ENCODE measurements at places on chromosomes 12 and 14. TPM values are rescaled to one million over a fixed set of nuclear protein-coding genes. Genes with fewer than 3 reads are reported as not detected.

- no peak for ATAC-seq
Observed at GRCh38 chr12:51118706-51119105, 35.3 kb upstream of the CSRNP2 start.

GRCh38 chr12:66140731-66141130 lies 10.2 kb upstream of the LLPH start:
- no peak for ATAC-seq

- no peak for ATAC-seq
Observed at GRCh38 chr12:52643233-52644077, 8.6 kb downstream of the KRT2 start.

DNA sequence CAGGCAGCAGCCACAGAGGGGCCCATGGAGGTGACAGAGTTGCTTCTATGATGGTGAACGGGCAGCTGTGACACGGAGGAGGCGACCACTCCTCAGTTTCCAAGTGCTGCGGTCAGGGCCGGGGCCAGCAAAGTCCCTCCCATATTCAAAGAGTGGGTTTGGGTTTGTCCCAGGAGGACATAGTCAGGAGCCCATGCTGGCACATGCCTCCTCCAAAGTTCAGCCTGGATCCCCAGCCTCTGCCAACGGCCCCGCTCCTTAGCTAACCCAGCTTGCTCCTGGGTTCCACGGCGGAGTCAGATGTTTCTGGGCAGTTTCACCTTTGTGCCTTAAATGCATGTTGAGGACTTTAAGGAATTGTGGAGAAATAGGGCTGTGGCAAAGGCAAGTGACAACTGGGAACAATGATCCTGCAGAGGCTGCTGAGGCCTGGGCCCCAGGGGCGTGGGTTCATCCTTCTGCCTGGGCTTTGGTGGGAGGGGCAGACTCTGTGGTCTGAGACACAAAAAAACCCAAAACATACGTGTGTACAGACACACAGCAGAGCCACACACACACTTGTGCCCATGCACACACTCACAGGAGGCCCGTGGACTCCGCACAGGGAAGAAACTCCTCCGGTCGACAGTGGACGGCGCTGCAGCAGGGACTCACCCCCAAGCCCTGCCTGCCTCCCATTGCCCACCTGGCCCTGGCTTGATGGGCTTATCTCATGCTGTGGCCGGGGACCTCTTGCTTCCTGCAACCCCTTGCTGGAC lies 399.4 kb downstream of the TMEM121 start:
- no peak for ATAC-seq

- ATAC-seq, result no peak
Observed at GRCh38 chr12:77599782-77600467, 230.8 kb upstream of the NAV3 start.

- no peak for ATAC-seq
Observed at GRCh38 chr12:129902371-129903091, 1.3 kb downstream of the TMEM132D start.

DNA sequence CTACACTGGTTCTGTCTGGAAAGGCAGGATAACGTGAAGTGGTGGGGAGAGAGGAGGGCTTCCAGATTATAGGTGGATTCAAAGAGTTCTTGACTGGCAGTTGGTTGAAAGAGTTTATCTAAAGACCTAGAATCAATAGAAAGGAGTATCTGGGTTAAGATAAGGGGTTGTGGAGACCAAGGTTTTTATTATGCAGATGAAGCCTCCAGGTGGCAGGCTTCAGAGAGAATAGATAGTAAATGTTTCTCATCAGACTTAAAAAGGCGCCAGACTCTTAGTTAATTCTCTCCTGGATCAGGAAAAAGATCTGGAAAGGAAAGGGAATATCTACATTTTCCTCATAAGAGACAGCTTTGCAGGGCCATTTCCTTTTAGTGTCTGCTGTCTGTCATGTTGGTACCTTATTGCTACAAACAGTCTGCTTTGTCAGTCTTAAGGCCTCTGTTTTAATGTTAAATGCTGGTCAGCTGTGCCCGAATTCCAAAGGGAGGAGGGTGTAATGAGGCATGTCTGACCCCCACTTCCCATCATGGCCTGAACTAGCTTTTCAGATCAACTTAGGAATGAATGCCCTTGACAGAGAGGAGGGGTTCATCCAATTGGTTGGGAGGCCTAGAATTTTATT lies 401.3 kb downstream of the FUT8 start:
- no peak for ATAC-seq

DNA sequence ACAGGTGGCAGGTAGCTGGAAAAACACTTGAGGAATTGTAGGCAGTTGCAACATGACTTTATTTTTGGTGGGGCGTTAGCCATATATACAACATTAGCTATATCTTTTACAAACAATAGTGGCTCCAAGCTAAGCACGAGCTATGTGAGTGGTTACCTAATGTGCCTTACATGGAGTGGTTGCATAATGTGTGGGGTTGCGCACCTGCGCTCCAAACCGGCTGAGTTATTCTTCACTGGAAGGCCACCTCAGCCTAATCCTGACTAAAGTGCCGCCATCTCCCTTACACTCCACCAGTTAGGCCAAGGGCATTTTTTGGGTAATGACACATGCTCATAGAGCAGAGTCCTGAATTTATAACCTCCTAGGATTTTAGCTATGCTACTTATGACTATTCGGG lies 31.8 kb upstream of the G2E3 start:
- no peak for ATAC-seq

- ATAC-seq, result peak; percentile 89
Observed at GRCh38 chr14:103597623-103598377, 31.2 kb upstream of the KLC1 start.

GRCh38 chr12:48965298-48965838 lies 6.2 kb downstream of the WNT10B start:
- ATAC-seq, result peak; percentile 65

DNA sequence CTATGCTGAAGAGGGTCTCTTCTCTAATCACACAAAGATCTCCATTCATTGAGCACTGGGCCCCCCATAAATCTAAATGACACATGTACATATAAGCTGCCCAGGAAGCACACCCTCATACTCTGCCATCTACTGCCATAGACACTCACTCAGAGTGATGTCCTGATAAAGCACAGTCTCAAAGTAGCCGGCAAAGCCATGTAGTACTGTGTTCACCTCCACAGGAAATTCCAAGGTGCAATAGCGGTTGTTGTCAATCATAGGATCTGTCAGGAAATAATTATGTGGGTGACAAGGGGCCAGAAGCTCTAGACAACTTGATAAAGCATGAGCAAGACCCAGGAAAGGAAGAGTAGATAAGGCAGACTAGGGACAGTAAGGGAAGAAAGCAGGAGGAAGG lies 3.3 kb upstream of the RBM23 start:
- ATAC-seq, result no peak

- ATAC-seq, result no peak
Observed at GRCh38 chr14:26187996-26188620, 409.7 kb downstream of the NOVA1 start.

- no peak for ATAC-seq
Observed at GRCh38 chr12:127272864-127273263, 994.1 kb upstream of the TMEM132C start.

DNA sequence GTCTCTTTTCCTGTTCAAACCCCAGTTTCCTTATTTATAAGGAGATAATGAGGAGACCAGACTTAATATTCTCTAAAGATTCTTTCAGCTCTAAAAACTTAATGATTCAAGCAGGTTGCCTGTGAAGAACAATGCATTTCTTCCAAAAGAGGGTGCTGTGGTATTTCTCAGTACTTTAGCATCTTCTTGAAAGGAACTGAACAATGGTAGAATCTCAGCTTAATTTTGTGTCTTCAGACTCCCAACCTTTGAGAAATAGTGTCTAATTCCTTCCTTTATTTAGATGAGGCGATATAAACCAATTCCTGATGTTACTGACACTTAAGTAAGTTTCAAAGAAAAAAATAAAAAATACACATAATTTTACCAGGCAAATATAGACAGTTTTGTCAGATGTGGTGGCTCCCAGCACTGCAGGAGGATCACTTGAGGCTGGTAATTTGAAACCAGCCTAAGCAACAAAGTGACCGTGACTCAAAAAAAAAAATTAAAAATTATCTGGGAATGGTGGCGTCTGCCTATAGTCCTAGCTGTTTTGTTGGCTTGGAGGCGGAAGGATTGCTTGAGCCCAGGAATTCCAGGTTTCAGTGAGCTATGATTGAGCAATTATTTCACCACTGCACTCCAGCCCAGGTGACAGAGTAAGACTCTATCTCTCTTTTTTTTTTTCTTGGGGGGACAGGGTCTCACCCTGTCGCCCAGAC lies 76.9 kb upstream of the PSMA6 start:
- peak; percentile 40 for ATAC-seq

- ATAC-seq, result no peak
Observed at GRCh38 chr12:21384261-21384660, 11.6 kb downstream of the IAPP start.

DNA sequence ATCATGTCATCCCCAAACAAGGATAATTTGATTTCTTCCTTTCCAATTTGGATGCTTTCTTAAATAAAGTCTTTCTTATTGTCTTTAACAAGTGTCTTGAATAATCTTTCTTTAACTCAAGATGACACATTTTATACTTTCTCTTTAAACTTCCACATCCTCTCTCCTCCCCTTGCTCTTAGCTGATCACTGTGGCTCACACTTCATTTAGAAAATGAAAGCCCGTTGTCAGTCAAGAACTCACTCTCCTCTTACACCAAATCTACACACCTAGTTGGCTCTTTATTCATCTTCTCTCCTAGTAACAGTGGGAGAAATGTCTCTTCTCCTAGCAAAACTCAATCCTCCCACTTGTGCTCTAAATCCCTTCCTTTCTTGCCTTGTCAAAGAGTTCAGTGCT lies 10.4 kb upstream of the RMST start:
- ATAC-seq, result no peak

- no peak for ATAC-seq
Observed at GRCh38 chr12:20367583-20368113, 689 bp upstream of the PDE3A start.

DNA sequence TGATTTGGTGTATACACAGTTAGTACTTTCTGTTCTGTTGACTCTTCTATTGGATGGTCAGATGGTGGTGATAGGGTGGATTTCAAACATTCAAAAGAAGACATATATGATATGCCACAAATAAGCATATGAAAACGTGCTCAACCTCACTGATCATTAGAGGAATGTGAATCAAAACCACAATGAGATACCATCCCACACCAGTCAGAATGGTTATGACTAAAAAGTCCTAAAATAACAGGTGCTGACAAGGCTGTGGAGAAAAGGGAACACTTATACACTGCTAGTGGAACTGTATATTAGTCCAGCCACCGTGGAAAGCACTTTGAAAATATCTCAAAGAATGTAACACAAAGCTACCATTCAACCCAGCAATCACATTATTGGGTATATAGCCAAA lies 425.5 kb downstream of the C12orf50 start:
- no peak for ATAC-seq

DNA sequence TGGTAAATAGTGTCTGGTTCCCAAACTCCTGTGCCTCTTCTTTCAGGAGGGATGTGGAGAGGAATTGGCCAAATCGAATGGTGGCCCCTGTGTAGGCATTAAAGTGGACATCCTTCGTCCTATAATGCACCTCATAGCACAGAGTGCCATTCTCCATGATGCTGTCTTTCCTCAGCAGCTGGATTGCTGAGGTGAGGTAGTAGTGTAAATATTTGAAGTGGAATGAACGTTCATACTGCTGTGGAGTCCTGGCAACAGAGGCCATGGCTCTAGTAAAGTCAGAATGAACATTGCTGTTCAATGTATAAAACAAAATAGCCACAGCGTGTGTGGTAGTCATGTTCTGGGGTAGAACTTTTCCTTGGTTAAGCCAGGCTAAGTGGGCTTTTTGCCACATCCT lies 2.7 kb downstream of the ART4 start:
- ATAC-seq, result no peak

- no peak for ATAC-seq
Observed at GRCh38 chr12:4268329-4269181, 5.0 kb upstream of the CCND2 start.

- ATAC-seq, result no peak
Observed at GRCh38 chr12:54405573-54405972, 13.5 kb downstream of the ITGA5 start.

GRCh38 chr14:106843386-106843785 lies 1317.0 kb downstream of the TMEM121 start:
- ATAC-seq, result no peak

GRCh38 chr14:77104393-77104792 lies 6.3 kb downstream of the CIPC start:
- ATAC-seq, result no peak

GRCh38 chr12:5430641-5431603 lies 986 bp upstream of the NTF3 start:
- no peak for ATAC-seq

DNA sequence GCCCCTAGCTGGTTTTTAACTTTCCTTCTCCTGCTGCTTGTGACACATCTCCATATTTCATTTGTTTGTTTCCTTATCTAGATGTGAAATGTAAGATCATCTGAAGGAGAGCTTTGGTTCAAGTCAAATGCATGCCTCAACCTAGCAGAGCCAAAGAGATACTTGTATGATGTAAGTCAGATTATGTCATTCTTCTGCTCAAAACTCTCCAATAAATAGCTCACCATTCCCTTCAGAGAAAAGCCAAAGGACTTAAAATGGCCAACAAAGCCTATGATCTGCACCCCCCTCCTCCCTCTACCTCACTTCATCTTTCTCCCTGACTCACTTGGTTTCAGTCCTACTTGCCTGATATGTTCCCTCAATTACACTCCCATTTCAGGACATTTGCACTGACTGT lies 68.1 kb downstream of the COX16 start:
- peak; percentile 69 for ATAC-seq

DNA sequence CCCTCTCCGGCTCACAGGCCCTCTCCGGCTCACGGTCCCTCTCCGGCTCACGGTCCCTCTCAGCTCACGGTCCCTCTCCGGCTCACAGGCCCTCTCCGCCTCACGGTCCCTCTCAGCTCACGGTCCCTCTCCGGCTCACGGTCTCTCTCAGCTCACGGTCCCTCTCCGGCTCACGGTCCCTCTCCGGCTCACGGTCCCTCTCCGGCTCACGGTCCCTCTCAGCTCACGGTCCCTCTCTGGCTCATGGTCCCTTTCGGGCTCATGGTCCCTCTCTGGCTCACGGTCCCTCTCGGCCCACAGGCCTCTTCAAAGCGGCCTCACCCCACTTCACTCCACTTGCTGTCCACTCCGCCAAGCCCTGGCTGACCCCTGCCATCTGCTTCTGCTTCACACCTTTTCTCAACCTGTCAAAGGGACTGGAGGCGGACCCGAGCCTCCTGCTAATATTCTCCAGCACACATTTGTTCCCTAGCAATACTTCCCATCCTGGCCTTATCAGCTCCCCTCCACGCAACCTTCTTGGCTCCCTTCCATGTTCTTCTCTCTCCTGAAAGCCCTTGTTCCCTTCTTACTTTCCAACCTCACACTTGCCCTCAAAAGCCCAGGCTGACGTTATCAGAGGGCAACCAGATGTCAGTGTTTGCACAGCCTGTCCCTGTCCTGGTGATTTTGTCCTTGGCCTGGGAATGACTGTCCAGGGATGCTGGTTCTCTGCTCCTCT lies 176.7 kb downstream of the CALM1 start:
- no peak for ATAC-seq

GRCh38 chr12:92304371-92305055 lies 158.9 kb upstream of the BTG1 start:
- ATAC-seq, result peak; percentile 92

IL31 gene
- not detected for total RNA-seq

VASH1 gene
- total RNA-seq, result 6.9 TPM

DAO gene
- total RNA-seq, result 1.4 TPM

NR1H4 gene
- not detected for total RNA-seq

SLCO1B3 gene
- not detected for total RNA-seq

GPX2 gene
- total RNA-seq, result 1.5 TPM

SUPT16H gene
- 70.6 TPM for total RNA-seq

RD3L gene
- total RNA-seq, result not detected

GABARAPL1 gene
- total RNA-seq, result 127 TPM

RND1 gene
- 9.0 TPM for total RNA-seq

DIO2 gene
- total RNA-seq, result 0.11 TPM

All from motor neuron (in vitro differentiated cells).